NCI-H524 (cell line): ENCODE measurements at places on chromosomes 6 and 20.
A peak's percentile ranks its signal among the peaks of the same experiment; 100 is the strongest.

DNA sequence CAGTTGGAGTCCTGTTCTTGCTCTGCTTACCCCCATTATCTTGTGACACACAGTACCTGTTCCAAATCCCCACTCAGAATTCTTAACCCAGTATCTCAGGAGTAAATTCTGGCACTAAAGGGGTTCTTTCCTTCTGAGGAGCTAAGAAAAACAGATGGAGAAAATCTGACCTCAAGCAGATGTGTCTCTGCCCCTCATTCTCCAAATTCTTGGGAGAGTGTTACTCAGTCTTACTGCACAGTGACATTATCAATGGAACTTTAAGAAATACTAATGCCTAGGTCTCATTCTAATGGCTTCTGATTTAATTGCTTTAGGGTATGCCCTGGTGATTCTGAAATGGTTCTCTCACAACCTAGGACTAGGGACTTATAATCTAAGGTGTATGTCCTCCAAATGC is 40.6 kb upstream of the PTPRK start:
- DNase-seq: no peak

DNA sequence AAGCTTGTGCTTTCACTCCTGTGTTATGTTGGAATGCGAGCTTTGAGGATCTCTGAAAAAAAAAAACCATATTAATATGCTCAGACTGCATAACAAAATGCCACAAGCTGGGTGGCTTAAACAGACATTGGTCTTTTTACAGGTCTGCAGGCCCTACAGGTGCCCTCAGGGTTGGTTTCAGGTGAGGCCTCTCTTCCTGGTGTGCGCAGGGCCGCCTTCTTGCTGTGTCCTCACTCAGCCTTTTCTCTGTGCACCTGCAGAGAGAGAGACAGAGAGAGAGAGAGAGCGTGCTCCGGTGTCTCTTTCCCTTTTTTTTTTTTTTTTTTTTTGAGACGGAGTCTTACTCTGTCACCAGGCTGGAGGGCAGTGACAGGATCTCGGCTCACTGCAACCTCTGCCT is 114.1 kb upstream of the SNX9 start:
- no peak for DNase-seq

GRCh38 chr6:134551245-134551960 is 233.5 kb upstream of the SGK1 start:
- DNase-seq: no peak

DNA sequence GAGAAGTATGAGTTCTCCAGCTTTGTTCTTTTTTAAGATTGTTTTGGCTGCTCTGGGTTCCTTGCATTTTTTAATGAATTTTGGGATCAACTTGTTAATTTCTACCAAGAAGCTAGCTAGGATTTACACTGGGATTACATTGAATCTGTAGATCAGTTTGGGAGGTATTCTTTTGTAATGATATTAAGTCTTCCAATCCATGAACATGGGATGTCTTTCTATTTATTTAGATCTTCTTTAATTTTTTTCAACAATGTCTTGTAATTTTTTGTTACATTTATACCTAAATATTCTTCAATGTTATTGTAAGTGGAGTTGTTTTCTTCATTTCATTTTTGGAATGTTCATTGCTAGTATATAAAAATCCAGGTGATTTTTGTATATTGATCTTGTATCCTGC is 12.5 kb downstream of the PRIM2 start:
- no peak for DNase-seq

GRCh38 chr20:43538878-43539700 is 19.7 kb upstream of the SGK2 start:
- no peak for DNase-seq

DNA sequence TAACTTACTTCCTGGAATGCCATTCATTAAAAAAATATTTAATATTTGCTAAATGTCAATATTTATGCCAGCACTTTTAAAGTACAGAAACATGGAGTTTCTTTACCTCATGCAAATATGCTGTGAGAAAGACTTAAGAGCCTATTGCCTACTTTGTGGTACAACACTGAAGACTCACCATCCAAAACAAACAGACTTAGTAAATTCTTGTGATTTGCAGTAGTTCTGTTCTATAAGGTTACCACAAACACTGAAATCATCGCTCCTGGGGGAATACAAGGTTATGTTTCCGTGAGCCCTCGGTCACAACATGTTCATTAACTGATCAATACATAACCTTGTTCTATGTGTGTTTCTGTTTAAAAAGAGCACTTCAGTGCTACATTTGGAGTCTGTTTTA is 78.3 kb downstream of the ATG5 start:
- DNase-seq: no peak

- no peak for DNase-seq
Measured at GRCh38 chr6:26554447-26554696, 16.2 kb downstream of the HMGN4 start.

DNA sequence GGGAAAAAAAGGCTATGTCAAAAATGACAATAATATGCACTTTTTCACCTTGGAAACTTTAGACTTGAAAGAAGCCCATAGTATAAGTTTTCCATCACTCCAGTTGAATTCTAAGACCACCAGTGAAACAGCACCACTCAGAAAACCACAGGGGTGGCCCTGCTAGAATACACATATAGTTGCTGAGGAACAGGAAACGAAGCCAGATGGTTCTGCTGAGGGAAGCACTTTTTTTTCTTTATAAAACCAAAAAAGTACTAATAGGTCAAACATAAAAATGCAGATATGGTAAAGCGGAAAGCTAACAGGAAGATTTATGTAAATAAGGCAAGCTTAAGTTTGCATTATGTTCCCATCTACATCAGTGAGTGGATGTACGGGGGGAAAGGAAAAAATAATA is 303.9 kb downstream of the FOXC1 start:
- no peak for DNase-seq

- DNase-seq: no peak
Measured at GRCh38 chr20:23645575-23645974, 7.8 kb upstream of the CST3 start.

GRCh38 chr20:2397595-2398145 is 17.0 kb downstream of the TGM6 start:
- no peak for DNase-seq

DNA sequence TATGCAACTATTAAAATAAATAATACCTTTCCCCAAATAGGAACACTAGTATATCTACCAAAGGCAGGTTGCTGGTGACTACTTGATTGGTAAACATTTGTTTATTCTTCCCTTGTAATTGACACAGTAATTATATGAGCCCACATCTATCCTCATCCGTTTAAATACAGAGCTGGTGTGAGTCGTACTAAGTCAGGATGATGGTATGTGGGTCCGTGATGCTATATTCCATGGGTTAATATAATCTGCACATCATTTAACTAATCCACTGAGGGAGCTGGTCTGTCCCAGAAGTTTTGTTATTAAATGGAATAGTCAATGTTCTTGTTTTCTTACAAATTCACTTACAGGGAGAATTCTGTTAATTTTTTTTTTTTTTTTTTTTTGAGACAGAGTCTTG is 164.0 kb upstream of the AGPAT4 start:
- no peak for DNase-seq

DNA sequence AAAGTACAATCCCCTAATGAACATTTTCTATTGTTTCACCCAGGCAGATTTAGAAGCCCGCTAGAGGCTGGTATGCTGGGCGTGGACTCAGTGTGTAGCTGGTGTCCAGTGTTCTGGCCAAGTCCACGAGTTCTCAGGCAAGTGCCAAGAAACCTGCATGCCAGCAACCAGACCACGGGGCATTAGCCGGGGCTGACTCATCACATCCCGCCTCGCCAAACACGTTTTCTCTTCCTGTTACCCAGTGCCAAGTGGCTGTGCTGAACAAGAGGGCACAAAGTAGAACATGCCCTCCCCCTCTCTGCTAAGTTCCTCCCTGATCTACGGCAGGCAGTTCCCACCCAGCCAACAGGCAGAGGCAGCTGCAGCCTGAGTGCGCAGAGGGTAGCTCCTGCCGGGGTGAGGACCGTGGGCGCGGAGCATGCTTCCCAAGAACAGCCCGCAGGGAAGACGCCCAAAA is 29.6 kb downstream of the RAMACL start:
- no peak for DNase-seq

DNA sequence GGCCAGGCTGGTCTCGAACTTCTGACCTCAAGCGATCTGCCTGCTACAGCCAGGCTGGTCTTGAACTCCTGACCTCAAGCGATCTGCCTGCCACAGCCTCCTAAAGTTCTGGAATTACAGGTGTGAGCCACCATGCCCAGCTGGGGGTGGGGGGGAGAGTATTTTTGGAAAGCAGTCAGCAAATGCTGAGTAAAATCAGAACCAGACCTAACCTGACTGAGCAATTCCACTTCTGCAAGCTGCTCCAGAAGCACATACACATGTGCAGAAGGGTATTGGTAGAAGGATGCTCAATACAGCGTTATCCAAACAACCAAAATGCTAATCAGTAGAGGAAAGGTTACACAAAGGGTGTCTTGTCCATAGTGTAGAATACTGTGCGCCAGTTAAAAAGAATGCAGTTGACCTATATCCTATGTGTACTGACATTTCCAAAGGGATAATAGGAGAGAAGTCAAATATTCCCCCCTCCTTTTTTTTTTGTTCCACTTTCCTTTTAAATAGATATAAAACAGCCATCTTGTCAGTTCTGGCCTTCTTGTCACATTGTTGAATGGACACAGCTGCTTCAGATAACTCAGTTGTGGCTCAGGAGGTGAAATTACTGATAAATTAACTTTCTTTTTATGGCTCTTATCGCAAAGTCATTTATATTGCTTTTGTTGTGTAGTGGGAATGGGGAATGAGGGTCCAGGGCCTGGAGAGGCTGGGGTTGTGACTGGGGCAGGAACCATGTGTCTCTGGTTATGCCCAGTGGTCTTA is 74.6 kb downstream of the DTD1 start:
- DNase-seq: no peak

- peak; percentile 55 for DNase-seq
Measured at GRCh38 chr20:17967521-17968365, 851 bp downstream of the SNX5 start.

DNA sequence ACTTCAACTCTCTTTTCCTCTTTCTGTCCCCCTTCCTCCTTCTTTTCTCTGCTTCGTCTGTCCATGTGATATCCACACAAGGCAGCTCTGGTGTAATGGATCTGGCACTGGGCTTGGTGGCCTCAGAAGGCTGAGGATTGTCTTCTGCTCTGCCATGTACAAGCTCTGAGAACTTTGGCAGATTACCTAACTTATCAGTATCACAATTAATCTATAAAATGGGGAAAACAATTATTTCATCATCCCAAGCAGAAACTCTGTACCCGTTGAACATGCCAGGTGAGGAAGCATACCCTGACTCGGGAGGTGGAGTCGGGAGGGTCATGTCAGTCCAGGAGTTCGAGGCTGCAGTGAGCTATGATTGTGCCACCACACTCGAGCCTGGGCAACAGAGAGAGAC is 10.6 kb downstream of the RNF144B start:
- DNase-seq: no peak

GRCh38 chr6:5507131-5507681 is 245.9 kb downstream of the FARS2 start:
- no peak for DNase-seq

DNA sequence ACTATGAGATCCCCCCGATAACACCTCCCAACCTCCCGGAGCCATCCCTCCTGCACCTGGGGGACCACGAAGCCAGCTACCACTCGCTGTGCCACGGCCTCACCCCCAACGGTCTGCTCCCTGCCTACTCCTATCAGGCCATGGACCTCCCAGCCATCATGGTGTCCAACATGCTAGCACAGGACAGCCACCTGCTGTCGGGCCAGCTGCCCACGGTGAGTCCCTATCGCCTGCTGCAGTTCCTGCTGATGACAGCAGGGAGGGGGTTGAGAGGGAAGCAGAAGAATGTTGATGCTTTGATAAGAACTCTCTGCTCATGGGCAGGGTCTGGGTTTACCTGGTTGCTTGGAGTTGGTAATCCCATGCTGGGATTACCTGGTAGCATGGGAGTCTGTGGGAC is 91.9 kb downstream of the TOX2 start:
- no peak for DNase-seq

DNA sequence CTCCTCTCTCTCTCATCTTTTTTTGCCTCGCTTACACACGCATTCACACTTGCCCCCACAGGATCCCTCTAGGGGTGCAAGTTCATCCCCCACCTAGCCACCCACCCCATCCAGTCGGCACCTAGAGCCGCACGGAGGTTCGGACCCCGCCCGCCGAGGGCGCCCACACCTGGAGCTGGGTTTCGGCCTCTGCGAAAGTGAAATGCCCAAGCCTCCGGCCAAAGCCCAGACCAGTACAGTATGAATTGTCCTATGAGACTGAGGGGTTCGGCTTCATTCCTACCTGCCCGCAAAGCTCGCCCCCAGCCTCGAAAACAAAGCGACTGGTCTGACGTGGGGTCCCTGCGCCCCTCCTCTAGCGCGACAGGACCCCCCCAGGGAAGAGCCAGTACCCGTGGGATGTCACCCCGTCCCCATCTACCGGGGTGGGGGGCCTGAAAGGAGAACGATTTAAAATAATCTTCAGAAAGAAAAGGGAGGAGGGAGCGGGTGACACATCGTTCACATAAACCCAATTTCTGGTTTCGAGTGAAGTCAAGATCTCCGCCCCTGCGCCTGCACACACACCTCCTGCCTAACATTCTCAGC is 1.5 kb downstream of the TFAP2A start:
- no peak for DNase-seq

GRCh38 chr6:30759575-30760239 is 15.4 kb upstream of the IER3 start:
- DNase-seq: no peak

- DNase-seq: no peak
Measured at GRCh38 chr6:143329323-143329722, 121.2 kb downstream of the ADAT2 start.

GRCh38 chr6:140051521-140052512 is 677.4 kb upstream of the CITED2 start:
- peak; percentile 21 for DNase-seq

GRCh38 chr20:22815603-22816315 is 219.4 kb upstream of the SSTR4 start:
- DNase-seq: no peak

DNA sequence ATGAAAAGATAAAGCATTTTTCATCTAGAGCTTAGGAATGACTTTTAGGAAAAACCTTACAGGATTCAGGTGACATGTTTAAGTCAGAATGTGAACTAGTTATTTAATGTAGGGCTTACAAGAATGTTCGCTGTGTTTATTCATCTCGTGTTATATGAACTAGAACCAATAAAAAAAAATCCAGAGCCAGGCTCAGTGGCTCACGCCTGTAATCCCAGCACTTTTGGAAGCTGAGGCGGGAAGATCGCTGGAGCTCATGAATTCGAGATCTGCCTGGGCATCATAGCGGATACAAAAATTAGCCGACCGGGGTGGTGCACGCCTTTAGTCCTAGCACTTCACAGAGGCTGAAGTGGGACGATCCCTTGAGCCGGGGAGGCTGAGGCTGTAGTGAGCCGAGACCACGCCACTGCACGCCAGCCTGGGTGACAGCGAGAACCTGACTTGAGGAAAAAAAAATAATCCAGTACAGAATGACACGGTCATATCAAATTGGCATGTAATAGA is 46.3 kb downstream of the OR2B2 start:
- DNase-seq: peak; percentile 37

DNA sequence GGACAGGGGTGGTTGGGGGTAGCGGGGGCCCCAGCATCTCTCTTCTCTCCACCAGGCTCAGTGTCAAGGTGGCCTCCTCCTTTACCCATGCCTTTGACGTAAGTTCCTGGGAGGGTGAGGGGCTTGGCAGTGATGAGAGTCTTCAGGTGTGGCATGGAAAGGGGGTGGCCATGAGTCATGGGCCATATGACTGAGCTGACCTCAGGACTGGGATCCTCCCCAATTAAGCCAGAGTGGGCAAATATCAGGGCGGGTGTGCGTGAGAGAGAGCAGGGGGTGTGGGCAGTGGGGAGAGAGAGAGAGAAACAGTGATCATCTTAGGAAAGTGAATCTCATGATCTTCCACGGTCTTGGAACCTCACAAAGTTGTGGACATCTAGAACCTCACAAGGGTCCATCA is 8.2 kb upstream of the BPIFB4 start:
- no peak for DNase-seq

- DNase-seq: no peak
Measured at GRCh38 chr6:136890986-136891385, 31.1 kb upstream of the SLC35D3 start.
